Stimulated activated CD8-positive, alpha-beta memory T cell treated with anti-CD3 and anti-CD28 coated beads, Interleukin-2, amount 100 ng/mL, for 1 hour (primary cell): ENCODE measurements at places on chromosomes 7 and 10.

- DNase-seq: no peak
Observed at GRCh38 chr7:151591866-151592265, 72.2 kb upstream of the RHEB start.

DNA sequence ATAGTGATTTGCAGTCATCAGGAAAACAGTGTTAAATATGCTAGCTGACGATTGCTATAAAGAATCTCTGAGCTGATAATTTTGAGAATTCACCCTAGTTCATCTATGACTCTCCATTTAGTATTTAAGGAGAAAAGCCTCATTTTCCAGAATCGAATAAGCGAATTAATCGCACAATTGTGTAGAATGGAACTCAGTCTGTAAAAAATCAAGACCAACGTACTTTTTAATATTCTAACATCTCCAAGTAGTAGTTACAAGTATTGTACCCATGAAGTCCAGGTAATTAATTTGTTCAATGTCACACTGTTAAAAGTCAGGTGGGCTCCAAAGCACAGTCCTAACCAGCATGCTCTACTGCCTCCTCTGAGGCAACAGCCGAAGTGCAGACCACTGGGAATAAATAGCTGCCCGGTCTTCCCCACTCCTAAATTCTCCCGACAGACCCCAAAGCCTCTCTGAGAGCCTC, 380 bp upstream of the AGBL3 start:
- no peak for DNase-seq

DNA sequence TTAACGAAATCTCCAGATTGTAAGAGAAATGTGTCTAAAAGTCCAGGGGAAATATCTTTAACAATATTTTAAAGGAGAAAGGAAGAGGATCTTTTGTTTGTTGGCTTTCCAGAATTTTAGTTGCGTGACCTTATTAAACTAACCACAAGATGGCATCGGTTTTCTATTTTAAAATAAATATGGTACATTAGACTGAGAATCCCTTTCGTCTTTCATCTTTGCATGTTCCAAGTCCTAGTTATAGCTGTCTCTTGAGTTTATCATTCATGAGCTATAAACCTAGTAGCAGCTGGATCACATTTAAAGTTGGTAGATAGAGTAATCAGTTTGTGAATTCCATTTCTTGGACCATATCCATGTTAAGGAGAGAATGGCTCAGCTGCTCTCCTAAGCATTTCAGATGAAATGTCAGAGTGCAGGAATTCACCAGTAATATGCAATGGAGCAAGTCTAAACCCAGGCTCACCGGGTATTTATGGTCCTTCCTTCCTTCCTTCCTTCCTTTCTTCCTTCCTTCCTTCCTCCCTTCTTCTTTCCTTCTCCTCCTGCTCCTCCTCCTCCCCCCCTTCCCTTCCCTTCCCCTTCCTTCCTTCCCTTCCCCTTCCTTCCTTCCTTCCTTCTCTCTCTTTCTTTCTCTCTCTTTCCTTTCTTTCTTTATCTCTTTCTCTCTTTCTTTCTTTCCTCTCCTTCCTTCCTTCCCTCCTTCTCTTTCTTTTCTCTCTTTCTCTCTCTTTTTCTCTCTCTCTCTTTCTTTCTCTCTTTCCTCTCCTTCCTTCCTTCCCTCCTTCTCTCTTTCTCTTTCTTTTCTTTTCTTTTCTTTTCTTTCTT, 57.8 kb upstream of the RAB18 start:
- no peak for DNase-seq

DNA sequence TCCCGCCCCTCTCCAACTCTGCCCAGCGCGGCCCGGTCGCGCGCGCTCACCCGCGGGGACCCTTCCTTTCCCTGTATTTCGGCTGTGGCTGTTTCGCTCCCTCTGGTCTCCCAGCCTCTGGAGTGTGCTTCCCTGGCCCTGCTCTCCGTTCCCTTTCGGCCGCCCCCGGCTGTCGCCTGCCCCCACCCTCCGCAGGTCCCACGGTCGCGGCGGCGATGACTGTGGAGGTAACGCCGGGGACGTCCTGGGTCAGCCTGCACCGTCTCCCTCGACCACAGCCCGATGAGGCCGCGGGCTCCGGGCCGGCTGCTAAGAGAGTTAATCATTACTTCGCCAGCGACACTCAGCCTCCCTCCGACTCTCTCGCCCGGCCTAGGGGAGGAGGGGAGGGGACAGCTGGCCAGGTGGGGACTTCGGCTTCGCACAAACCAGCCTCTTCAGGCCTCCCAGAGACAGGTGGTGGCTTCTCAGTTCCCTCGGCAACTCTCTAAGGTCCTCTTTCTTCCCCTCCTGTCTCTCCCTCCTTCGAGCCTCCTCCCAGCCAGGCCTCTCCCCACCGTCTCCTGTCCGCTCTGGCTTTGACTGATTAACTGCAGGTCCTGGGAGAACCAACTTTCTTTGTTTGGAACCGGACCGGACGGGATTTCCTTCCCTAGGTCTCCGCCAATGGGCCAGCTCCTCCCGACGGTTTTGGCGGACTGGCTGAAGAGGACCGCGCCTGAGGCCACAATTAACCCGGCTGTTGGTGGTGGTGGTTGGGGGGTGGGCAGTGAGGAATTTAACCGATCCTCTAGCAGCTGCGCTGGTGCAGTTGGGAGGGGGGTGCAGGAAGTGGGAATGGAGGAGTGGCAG, 5.6 kb upstream of the PAX2 start:
- no peak for DNase-seq

DNA sequence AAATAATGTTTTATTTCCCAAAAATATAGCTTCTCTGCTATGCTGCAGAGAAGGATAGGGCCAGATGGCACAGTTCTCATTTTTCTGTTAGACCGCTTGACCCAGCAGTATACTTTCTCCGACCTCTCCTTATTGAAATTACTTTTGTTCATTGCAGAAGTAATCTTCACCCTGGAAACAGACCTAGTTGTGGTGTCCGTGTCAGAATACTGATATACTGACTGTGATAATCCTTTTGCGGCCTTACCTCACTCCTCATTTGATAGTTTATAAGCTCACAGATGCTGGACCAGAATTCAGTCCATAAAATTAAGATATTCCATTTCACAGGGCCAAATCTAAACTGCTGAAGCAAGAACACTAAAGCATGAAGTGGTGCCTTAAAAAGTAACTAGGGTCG, 260.6 kb upstream of the DKK1 start:
- no peak for DNase-seq

DNA sequence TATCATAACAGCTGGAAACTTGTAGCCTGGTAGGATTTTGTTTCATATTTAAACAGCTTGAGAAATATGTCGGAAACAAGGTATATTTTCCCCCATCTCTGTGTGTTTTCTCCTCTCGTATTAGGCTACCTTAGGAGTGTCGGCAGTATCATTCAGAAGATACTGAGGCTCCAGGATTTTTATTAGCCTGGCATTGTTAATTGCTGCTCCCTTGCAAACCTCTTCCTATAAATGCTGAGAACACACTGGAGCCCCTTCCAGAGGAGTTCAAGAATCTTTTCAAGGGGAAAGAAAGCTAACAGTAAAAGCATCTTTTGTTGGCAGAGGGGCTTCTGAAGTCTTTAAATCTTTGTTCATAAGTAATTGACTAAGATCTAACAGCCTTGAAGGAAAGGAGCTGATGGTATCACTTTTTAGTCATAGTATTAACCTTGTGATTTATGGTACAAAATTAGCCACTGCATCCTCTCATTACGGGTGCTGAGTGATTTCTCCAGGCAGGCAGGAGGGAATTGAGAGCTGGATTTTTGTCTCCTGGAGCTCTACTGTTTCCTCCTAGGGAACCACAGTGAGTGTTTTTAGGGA, 998.7 kb downstream of the LRMDA start:
- DNase-seq: no peak

DNA sequence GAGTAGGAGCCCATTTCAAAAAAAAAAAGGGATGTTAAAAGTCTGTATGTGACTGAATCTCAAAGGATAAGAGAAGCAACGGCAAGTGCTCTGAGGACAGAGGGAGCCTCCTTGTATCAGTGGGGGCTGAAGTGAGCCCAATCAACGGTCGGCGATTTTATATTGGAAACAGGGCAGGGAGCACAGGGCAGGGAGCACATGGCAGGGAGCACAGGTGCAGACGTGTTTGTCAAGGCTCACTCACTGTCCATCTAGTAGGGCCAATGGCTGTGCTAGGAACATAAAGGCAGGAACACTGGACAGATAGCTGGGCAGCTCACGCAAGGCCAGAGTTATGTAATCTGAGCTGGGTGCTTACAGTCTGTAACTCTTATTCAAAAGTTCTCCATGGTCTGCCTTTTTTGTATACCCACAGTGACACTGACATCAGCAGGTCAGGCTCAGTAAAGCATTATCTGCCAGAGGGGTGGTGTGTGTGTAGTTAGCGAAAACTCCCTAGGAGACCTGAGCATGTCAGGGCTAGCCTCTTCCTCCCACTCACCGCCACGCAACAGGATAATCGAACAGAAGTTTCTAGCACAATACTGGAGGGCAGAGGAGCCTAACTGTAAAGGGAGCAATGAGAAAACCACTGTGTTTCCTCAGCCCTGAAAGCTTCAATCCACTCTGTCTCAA, 15.4 kb downstream of the AKR1B1 start:
- no peak for DNase-seq

GRCh38 chr7:36855330-36855729, 131.0 kb upstream of the AOAH start:
- DNase-seq: no peak

- no peak for DNase-seq
Observed at GRCh38 chr7:8325067-8325466, 63.1 kb upstream of the ICA1 start.

DNA sequence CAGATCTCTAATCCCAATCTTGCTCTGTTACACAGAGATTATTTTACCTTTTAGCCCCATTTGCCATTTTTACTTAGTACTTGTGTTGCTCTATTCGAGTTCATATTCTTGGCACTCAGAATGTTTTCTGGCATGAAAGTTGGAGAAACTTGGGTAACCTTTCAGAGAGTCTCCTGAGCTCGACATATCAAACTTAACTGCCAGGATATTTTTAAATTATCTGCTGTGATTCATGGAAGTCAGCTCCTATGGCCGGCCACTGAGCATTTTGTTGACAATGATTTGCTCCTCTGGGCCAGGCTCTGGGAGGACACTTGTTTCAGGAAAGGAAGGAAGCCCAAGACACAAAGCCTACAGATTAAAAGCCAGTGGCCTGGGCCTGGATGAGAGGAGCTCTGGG, 396.7 kb downstream of the TNS3 start:
- no peak for DNase-seq

GRCh38 chr7:18762189-18762588, 266.6 kb downstream of the HDAC9 start:
- DNase-seq: no peak

DNA sequence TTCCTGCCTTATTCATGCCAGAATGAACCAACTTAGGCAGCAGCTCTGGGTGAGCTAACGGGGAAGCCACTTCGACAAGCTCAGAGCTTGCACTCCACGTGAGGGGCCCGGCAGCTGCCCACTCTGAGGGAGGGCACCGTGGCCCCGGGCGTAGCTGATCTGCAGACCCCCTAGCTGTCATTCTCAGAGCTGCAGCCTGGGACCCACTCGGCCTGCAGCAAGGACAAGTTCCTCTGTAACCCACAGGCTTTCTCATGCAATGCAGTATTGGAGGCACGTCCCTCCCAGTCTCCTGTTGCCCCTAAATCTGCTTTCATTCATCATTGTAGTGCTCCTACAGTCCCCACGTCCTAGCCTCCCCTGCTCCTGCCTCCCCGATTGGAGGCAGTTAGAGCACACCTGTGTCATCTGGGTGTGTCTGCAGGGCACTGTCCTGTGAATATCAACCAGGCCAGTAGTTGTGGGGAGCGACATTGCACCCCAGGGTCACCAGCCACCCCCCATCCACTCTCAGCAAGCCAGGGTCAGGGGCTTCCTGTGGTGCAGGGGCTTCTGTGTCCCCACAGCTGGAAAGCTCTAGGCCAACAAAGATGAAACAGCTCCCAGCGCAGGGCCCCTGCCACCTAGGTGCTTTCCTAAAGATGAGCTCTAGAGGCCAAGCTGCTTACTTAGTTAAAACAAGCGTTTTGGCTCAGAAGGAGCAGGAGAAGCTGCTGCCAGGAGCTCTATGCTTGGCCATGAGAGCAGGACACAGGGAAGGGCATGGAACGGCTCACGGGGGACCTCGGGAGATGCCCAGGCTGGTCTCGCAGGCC, 333.6 kb downstream of the ADARB2 start:
- DNase-seq: no peak

DNA sequence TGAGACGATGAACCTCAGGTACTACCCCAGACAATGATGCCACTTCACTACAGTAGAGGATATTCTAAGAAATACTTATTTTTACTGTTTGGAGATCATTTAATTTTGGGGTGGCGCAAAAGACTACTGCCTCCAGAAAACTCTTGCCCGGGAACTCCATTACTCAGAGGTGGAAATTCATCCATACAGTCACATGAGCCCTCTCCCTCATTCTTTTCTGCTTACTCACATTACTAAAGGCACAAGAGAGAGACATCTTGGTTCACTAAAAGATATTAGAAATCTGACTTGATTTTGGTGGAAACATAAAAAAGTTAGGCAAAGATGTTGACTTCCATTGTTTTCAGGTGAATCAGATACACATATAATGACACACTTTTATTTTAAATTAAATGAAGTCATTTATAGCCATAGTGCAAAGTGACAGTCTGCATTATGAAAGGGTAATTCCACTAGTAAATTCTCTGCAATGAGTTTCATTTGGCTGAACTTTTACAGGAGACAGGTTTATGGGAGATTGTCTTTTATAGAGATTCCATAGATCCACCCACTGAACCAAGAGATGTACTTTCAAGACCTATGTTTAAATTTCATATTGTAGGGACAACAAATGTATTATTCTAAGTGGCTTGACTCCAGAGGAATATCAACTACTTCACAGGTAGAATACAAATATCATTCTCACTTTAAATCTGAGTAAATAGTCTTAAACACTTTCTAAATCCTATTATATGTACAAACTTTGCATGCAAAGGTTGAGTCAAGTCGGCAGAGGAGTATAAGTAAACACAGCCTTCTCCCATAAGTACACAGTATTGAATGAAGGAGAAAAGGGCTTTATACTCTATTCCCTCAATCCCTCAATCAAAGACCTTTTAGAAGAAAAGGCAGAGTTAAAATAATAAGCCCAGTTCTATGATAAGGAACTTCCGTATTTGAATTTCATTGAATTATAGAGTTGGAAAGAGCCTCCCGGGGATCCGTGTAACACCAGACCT, 18.8 kb downstream of the NEBL start:
- no peak for DNase-seq

GRCh38 chr7:86939197-86939814, 120.1 kb downstream of the ELAPOR2 start:
- DNase-seq: no peak
